ENCODE measurements at places on chromosomes 1 and 21.
A peak's percentile ranks its signal among the peaks of the same experiment; 100 is the strongest.

DNA sequence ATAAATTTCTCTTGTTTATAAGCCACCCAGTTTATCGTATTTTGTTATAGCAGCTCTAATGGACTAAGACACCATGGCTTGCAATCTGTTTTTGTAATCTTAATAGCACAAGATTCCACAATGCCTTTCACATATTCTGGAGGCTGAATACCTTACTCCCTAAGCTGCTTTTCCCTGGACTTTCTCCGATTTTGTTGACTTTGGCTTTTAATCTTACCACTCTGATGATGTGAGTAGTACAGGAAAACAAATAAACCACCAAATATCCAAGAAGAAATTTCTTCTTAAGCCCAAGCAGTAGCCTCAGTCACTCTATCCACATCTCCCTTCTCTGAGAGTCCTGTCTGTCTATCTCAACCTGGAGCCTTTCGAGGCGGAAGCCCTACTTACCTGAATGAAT lies 838.6 kb downstream of the LTN1 start:
- H3K27me3 ChIP-seq: no peaks in the 10 kb centered on the region
- H3K36me3 ChIP-seq: no peaks in the 10 kb centered on the region
- H3K4me3 ChIP-seq: no peak overlapping the region

- H3K4me3 ChIP-seq: no peak overlapping the region
- no peak for DNase-seq
- no peaks in the 10 kb centered on the region for H3K27me3 ChIP-seq
Measured at GRCh38 chr21:43797415-43797814, 8.0 kb downstream of the RRP1 start.

GRCh38 chr1:175632667-175633066 lies 110.7 kb downstream of the TNR start:
- no peaks in the 10 kb centered on the region for H3K4me1 ChIP-seq
- no peaks in the 10 kb centered on the region for H3K36me3 ChIP-seq
- no peak overlapping the region for H3K27ac ChIP-seq
- no peak for DNase-seq
- no peaks in the 10 kb centered on the region for H3K27me3 ChIP-seq

DNA sequence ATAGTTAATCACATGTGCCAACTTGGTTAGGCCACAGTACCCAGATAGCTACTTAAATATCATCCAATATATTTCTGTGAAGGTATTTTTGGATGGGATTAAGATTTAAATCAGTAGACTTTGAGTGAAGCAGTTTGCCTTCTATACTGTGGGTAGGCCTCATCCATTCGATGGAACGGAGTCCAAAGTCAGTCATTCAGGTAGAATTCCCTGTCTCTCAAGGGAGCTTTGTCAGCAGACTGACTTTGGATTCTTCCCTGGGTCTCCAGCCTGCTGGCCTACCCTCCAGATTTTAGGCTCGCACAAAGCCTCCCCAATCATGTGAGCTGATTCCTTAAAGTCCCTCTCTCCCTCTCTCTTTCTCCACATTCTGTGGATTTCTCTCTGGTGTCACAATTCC lies 145.1 kb upstream of the MAGI3 start:
- H3K36me3 ChIP-seq: no peaks in the 10 kb centered on the region
- H3K27me3 ChIP-seq: no peaks in the 10 kb centered on the region
- no peak for DNase-seq
- H3K27ac ChIP-seq: no peak overlapping the region
- H3K4me3 ChIP-seq: no peak overlapping the region

DNA sequence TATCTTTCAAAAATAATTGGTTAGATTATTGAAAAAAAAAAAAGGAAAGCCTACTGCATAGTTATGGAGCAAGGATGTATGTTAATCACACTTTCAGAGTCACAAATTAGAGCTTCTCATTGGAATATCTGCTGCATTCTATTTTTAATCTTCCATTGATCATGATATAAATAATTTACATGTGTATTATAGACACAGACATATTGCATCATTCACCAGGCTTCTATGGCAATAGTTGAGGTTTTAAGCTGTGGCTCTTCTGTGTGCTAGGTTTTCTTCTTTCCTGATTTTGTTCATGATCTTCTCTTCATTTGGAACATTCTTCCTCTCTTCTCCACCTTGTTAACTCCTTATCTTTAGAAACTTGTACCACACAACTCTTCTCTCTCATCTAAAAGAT lies 123.2 kb upstream of the HMCN1 start:
- no peak overlapping the region for H3K27ac ChIP-seq
- DNase-seq: no peak
- no peaks in the 10 kb centered on the region for H3K27me3 ChIP-seq
- H3K4me3 ChIP-seq: no peak overlapping the region

DNA sequence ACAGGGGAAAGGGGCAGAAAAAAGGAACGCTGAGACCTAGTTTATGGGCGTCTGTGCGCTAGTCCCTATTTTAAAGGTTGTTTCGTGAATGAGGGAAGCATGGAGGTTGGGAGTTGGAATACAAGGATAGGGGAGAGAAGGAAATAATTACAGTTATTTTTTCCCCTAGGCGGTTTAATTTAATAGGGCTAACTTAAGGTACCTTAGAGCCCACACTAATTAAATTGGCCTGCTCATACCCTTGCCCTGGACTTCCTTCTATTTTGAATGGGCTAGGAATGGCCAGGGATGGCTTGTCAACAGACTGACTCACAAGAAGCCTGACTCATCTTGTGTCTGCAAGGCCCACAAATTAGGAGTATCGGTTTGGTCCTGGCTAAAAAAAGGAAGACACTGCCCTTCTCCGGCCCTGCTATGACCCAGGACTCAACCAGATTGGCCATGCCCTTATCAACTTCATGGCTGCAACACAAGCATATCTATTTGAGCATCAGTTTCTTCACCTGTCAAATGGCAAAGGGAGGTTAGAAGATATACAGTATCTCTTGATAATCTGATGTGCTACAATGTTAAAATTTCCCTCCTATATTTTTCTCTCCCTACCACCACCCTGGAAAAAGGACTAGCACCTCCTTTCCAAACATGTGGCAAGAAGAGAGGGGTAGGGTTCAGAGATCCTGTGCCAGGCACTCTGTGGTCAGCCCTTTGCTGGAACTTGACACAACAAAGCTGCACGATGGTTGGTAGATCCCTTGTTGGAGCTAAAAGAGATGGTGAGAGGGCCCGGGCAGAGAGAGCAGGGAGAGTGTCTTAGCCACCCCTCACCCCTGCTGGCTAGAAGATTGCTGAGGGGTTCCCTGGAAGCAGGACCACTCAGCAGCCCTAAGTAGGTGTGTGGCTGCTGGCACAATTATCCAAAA lies 2.2 kb upstream of the SSBP3 start:
- H3K36me3 ChIP-seq: peaks cover 8% of the 10 kb centered on the region
- peaks cover 10% of the 10 kb centered on the region for H3K4me1 ChIP-seq
- DNase-seq: no peak
- no peaks in the 10 kb centered on the region for H3K27me3 ChIP-seq
- H3K27ac ChIP-seq: peak overlapping the region; percentile 67
- H3K4me3 ChIP-seq: peak overlapping the region; percentile 85

DNA sequence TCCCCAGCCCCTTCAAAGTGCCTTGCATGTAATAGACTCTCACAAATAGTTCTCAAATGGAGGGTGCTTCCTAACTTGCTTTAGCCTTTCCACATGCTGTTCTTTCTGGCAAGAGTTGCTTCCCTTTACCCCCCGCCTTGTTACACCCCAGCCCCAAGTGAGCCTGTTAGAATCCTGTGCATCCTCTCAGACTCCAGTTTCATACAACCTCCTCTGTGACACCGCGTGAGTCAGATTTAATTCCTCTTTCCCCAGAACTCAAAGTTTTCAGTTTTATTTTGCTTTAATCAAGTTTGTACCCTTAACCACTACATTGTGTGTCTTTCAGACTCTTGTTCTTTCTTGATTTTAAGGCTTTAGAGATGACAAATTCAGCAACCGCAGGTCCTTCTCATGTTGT lies 234.5 kb upstream of the HOOK1 start:
- DNase-seq: no peak
- H3K4me3 ChIP-seq: no peak overlapping the region
- no peak overlapping the region for H3K27ac ChIP-seq
- H3K27me3 ChIP-seq: no peaks in the 10 kb centered on the region
- no peaks in the 10 kb centered on the region for H3K4me1 ChIP-seq
- peaks cover 7% of the 10 kb centered on the region for H3K36me3 ChIP-seq

- no peak for DNase-seq
- no peak overlapping the region for H3K27ac ChIP-seq
- no peaks in the 10 kb centered on the region for H3K36me3 ChIP-seq
- H3K4me3 ChIP-seq: no peak overlapping the region
- peaks cover 2% of the 10 kb centered on the region for H3K4me1 ChIP-seq
Measured at GRCh38 chr1:28950006-28950405, 35.6 kb downstream of the EPB41 start.

- no peak overlapping the region for H3K4me3 ChIP-seq
- H3K27me3 ChIP-seq: no peaks in the 10 kb centered on the region
- H3K27ac ChIP-seq: no peak overlapping the region
- no peaks in the 10 kb centered on the region for H3K4me1 ChIP-seq
- DNase-seq: no peak
Measured at GRCh38 chr1:174894117-174894762, 105.5 kb upstream of the CACYBP start.

DNA sequence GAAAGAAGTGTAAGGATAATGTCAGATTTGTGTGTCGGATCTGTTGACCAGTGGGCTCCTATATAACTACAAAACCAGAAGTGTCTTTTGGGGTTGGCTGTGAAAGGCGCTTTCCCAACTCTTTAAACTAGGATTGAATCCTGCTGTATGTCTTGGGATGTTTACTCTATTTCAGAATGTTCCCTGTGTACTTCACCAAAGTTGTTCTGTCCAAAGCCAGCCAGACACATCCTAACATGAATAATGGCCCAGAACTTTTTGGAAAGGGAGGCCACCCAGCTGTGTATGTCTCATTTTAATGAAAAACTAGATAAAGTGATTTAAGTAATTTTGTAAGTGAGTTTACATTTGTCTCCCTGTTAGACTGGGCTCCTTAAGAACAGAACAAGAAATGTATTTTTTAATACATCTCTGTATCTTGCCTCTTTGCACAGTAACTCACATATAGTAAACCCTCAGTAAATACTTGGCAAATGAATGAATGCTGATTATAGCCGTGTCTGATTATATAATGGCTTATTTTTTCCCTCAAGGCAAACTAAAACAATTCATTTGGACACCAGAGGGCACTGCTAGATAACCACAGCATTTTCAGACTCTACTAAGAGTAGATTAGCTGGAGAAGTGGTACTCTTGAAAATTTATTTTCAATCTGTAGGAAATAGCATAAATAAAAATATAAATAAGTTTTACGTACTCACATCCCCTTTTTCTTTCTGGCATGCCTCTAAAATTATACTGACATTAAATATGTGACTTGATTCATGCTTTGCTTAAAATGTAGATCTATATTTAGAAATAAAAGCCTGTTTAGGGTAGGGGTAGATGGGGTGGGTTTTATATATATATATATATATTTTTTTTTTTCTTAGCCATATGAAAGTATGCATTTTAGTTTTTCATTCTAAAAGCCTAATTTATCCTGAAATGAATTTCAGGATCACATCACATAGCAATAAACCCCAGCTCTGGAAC lies 23.8 kb downstream of the TSEN15 start:
- DNase-seq: no peak
- peaks cover 13% of the 10 kb centered on the region for H3K36me3 ChIP-seq
- H3K4me3 ChIP-seq: no peak overlapping the region
- H3K27me3 ChIP-seq: no peaks in the 10 kb centered on the region
- no peaks in the 10 kb centered on the region for H3K4me1 ChIP-seq

GRCh38 chr1:218493986-218494385 lies 148.8 kb downstream of the TGFB2 start:
- peaks cover 9% of the 10 kb centered on the region for H3K4me1 ChIP-seq
- no peaks in the 10 kb centered on the region for H3K36me3 ChIP-seq
- DNase-seq: no peak
- no peaks in the 10 kb centered on the region for H3K27me3 ChIP-seq

GRCh38 chr21:33884376-33885171 lies 31.0 kb downstream of the ATP5PO start:
- no peaks in the 10 kb centered on the region for H3K4me1 ChIP-seq
- DNase-seq: no peak
- H3K36me3 ChIP-seq: no peaks in the 10 kb centered on the region

DNA sequence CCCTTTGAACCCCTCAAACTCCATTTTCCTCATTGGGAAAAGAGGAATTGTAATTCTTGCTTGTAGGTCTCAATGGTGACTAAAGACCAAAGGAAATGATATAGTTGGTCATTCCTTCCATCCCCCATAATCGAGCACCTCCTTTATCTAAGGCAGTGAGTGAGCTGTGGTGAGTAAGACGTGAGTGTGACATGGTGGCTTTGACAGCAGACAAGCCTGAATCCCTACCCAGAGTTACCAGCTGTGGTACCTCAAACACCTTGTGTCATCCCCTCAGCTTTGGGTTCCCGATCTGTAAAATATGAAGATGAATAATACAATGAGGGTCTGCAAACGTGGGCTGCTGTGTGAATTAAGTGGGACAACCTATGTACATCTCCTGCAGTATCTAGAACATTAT lies 8.4 kb downstream of the TRAF5 start:
- no peak overlapping the region for H3K27ac ChIP-seq
- no peaks in the 10 kb centered on the region for H3K27me3 ChIP-seq
- H3K4me1 ChIP-seq: peaks cover 15% of the 10 kb centered on the region
- H3K4me3 ChIP-seq: no peak overlapping the region
- H3K36me3 ChIP-seq: peaks cover 9% of the 10 kb centered on the region

DNA sequence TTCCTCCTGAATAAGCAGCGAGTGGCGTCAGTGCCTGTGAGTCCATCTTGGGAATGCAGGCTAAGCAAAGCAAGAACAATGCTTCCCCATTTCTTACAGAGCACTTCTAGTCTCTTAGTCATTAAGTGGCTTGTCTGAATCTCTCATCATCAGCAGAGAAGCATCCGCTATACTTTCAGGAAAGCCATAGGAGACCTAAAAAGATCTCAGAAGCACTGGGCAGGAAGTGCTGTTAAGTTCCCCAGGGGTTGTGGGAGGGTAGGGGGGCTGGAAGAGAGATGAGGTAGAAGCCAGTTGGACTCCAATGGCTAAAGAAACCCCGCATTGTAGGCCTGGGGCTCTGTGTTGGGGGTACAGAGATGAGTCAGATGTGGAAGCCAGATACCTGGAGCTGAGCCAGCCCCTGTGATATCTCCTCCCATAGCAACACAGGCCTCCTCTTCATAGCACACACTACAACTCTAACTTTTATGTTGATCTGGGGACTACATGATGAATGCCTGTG lies 44.9 kb downstream of the SYT6 start:
- no peaks in the 10 kb centered on the region for H3K27me3 ChIP-seq
- H3K36me3 ChIP-seq: peaks cover 90% of the 10 kb centered on the region

DNA sequence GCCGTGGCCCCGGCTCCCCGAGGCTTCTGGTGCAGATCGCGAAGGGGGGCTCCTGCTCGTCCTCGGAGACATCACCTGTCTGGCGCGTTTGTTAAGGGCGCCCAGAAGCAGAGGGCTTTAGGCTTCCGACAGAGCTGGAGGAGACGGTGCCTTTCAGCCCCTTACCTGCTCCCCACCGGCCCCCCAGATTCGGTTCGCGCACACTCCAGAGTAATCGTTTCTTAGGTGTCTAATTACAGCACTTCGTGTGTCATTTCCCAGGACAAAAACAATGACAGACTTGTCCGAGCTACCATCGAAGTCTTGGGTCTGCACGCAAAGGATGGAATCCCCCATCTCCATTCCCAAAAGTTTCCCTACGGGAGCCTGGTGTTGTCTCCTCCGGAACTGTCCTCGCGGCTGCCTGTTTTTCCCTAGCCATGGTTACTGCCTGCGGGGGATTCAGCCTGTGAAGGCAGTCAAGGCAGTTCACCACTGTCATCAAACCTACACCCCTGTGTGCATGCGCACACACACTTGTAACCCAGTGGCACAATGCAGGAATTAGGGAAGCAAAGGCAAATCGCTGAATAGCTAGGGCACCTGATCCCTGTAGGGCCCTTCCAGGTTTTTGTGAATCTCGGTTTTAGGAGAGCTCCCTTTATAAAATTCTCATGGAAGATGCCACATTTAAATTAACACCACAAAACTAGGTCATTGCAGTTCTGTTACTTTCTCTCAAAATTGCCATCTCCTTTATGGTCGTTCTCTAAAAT lies 738 bp upstream of the CDC42BPA start:
- peak overlapping the region; percentile 21 for H3K27ac ChIP-seq
- DNase-seq: peak; percentile 79
- no peaks in the 10 kb centered on the region for H3K27me3 ChIP-seq
- no peaks in the 10 kb centered on the region for H3K36me3 ChIP-seq

Data from H9 (cell line).